ENCODE measurements at places on chromosomes 5 and 9.

- DNase-seq: no peak
Observed at GRCh38 chr9:116935149-116935897, 248.2 kb downstream of the TRIM32 start.

- no peak for DNase-seq
Observed at GRCh38 chr9:112063151-112063550, 111.9 kb downstream of the SUSD1 start.

GRCh38 chr5:115549154-115549553 lies 4.6 kb upstream of the FEM1C start:
- DNase-seq: peak; percentile 8

DNA sequence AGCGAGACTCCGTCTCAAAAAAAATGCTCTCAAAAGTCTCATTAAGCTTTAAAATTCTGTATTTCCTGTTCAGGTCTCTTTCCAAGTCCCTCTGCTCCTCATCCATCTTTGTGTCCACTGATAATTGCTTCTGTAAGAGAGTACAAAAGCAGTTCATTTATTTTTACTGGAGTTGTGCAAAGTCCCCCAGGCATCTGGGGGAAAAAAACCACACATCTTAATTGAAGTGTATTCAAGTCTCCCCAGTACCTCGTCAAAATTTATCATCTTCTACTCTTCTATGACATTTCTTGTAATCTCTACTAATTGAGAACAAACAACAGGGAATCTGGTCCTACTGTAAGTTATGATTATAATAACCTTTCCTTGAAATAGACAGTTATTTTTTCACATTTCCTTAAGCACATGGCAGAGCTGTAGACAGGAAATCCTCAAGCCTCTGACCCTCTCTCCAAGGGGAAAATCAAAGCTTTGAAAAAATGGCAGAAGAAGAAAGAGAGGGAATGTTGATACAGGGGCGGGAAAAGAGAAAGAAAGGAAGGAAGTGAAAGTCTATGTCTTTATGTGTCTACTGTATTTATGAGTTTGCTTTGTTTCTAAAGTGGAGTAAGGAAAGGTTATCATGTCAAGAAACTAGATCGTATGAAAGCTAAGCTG lies 51.5 kb downstream of the RAI14 start:
- no peak for DNase-seq

Measured in GM18507 (cell line).